Choroid plexus epithelial cell (primary cell): ENCODE measurements at places on chromosomes 16 and 17.
A peak's percentile ranks its signal among the peaks of the same experiment; 100 is the strongest.

- DNase-seq = no peak
Observed at GRCh38 chr16:49483251-49483650, 109.6 kb downstream of the C16orf78 start.

GRCh38 chr17:79666111-79666510 is 55.3 kb upstream of the RBFOX3 start:
- no peak for DNase-seq

- no peak for DNase-seq
Observed at GRCh38 chr17:74499992-74500391, 31.3 kb downstream of the CD300LB start.

DNA sequence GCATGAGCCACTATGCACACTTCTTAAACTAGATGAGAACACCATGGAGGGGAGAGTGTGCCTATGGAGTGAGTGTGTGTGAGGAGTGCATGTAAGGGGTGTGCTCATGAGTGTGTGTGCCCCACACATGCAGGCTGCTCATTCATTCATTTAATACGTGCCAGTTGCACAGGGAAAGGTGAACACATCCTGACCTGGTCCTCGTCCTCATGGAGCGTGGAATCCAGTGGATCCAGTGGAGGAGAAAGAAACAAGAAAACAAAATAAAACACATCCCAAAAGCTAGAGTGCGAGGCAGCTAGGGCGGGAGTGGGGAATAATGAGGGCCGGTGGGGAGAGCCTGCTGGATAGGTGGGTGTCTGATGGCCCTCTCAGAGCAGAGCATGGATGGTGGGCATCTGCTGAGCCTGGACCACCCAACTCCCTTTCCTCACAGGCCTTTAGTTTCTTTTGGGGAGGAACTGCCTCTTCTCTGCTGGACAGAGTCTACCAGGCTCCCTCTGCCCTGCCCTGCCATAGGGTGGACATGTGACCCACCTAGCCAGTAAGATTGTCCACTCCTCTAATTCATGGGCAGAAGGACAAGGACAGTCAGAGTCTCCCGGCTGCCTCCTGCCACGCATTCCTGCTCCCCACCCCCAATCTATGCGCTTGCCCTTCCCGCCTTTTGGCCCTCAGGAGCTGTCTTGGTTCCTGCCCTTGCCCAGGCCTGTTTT is 204.3 kb downstream of the RAB11FIP4 start:
- DNase-seq = no peak

- no peak for DNase-seq
Observed at GRCh38 chr16:13480801-13481200, 439.2 kb upstream of the ERCC4 start.

DNA sequence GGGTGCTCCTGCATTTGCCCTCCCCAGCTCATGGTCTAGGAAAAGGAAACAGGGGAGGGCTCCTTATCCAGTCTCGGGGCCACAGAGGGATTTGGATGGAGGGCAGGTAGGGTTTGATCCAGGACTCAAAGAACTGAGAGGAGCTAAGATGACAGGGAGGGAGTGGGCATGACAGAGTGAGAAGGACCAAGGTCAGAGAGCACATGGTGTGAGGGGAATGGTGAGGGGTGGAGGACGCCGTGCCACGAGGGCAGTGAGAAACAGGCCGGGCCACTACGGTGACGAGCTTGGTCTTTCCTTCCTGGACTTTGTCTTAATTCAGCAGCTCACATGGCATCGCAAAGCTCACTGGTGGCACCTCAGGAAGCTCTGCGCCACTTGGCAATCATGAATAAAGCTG is 35.2 kb downstream of the IRF8 start:
- DNase-seq = no peak

GRCh38 chr16:85056211-85056748 is 28.7 kb downstream of the KIAA0513 start:
- peak; percentile 57 for DNase-seq

GRCh38 chr16:9850817-9851216 is 331.4 kb downstream of the GRIN2A start:
- DNase-seq = no peak

DNA sequence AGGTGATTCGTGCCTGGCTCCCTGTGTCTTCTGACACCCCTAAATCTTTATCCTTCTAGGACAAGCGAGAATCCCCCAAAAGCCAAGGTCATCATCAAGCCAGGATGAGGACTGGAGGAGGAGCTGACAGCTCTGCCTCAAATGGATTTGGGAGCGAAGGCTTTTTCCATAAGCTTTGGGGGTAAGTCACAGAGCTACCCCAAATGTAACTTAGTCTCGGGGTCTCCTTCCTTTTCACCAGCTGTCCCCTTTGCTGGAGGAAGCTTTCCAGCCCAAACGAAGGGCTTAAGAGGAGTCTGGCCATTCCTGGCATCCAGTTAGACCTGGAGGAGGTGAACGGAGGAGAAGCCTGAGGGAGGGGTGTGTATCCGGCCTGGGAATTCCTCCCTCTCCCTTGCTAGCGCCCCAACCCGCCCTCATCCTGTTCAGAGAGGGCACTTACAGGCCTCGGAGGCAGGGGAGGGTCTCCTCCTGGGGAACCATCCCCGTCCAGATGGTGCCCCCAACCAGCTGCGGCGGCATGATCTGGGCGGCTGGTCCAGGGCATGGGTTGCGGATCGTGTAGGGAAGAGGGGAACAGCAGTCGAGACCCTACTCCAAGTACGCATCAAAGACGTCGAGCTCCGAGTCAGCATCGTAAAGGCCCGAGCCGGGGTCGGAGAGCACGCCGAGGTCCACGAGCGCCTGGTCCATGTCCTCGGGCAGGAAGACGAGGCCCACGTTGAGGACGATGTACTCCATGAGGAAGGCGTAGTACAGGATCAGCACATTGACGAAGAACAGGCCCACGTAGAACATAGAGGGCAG is 938 bp downstream of the DEXI start:
- no peak for DNase-seq

- DNase-seq = no peak
Observed at GRCh38 chr17:27569884-27570577, 61.0 kb upstream of the LGALS9 start.

- DNase-seq = no peak
Observed at GRCh38 chr16:89105599-89106151, 12.0 kb downstream of the ACSF3 start.
